ENCODE measurements at places on chromosomes 4 and X.

DNA sequence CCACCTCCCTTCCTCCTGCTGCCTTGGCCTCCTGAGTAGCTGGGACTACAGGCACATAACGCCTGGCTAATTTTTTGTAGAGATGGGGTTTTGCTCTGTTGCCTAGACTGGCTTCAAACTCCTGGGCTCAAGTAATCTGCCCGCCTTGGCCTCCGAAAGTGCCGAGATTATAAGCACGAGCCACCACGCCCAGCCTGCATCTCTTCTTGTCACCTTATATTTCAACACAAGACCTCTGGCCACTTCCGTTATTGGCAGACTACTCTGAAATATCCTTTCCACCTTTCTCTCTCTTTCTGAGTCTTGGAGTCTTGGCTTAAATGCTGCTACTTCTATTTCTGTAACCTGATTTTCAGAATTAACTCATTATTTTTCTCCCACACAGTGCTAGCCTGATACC lies 5.6 kb downstream of the KIAA0232 start:
- no peak for DNase-seq

GRCh38 chr4:114561590-114561989 lies 37.0 kb upstream of the UGT8 start:
- DNase-seq, result no peak

GRCh38 chrX:45309096-45309495 lies 108.4 kb upstream of the DIPK2B start:
- DNase-seq, result no peak

- DNase-seq, result no peak
Observed at GRCh38 chr4:88204882-88205281, 46.4 kb upstream of the ABCG2 start.

DNA sequence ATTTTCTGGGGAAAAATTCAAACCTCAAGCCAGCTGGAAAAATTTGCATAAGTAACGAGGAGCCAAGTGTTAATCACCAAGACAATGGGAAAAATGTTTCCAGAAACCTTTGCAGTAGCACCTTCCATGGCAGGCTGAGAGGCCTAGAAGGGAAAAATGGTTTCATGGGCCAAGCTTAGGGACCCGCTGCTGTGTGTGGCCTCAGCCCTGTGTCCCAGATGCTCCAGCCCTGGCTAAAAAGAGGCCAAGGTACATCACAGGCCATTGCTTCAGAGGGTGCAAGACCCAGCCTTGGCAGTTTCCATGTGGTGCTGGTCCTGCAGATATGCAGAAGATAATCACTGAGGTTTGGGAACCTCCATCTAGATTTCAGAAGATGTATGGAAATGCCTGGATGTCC lies 98.3 kb upstream of the NWD2 start:
- no peak for DNase-seq

GRCh38 chrX:99613041-99613440 lies 797.0 kb downstream of the PCDH19 start:
- DNase-seq, result no peak

DNA sequence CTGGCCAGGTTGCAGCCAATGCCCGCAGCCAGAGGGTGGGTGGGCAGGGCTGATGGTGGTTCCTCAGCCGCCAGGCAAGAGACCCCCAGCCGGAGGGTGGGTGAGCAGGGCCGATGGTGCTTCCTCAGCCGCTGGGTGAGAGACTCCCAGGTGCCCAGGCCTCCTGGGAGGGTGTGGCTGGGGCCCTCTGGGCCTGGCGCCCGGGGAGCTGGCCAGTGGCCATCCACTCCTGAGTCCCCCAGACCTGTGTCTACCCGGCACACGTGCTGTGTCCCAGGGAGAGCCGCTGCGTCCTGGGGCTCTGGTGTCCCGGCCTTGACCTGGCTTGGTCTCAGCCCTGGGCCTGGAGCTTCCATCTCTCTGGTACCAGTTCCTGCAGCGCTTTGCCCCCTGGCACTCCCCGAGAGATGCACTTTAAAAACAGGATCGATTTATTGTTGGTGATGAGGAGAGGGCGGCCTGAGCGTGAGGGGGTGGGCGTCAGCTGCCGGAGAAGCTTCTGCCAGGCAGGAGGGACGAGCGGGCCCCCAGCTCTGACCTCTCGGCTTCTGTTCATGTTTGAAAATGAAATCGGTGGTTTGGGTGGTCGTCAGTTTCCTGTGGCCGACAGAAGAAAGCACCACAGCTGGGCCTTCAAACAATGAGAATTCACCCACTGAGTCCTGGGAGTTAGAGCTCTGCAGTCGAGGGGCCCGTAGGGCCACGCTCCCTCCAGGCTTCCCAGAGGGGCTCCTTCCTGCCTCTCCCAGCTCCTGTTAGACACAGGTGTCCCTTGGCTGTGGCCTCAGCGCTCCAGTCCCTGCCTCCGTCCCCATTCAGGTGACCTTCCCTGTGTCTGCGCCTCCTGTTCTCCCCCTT lies 6.5 kb downstream of the DOK7 start:
- DNase-seq, result no peak

DNA sequence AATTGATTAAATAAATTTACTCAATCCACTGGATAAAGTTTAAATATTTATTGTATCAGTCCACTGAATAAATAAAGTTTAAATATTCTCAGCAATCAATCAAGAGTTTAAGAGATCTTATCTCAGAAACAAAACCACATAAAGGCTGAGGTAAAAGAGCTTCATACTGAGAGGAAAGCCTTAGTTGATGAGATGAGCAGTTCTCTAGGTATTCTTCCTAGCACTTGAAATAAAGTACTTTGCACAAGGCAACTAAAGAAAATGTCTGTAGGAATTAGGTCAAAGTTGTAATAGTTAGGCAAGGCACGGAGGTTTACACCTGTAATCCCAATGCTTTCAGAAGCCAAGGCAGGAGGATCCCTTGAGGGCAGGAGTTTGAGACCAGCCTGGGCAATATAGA lies 63.5 kb downstream of the UCHL1 start:
- no peak for DNase-seq

- DNase-seq, result no peak
Observed at GRCh38 chrX:25067271-25068172, 51.8 kb upstream of the ARX start.

GRCh38 chr4:89765966-89766365 lies 71.0 kb downstream of the SNCA start:
- DNase-seq, result no peak

- no peak for DNase-seq
Observed at GRCh38 chr4:155434366-155434765, 57.6 kb upstream of the MAP9 start.

- DNase-seq, result no peak
Observed at GRCh38 chr4:183853548-183853940, 51.6 kb upstream of the STOX2 start.

GRCh38 chrX:149858592-149858991 lies 22.4 kb upstream of the MAGEA8 start:
- DNase-seq, result no peak

GRCh38 chr4:109389369-109390114 lies 44.1 kb upstream of the SEC24B start:
- DNase-seq, result no peak

DNA sequence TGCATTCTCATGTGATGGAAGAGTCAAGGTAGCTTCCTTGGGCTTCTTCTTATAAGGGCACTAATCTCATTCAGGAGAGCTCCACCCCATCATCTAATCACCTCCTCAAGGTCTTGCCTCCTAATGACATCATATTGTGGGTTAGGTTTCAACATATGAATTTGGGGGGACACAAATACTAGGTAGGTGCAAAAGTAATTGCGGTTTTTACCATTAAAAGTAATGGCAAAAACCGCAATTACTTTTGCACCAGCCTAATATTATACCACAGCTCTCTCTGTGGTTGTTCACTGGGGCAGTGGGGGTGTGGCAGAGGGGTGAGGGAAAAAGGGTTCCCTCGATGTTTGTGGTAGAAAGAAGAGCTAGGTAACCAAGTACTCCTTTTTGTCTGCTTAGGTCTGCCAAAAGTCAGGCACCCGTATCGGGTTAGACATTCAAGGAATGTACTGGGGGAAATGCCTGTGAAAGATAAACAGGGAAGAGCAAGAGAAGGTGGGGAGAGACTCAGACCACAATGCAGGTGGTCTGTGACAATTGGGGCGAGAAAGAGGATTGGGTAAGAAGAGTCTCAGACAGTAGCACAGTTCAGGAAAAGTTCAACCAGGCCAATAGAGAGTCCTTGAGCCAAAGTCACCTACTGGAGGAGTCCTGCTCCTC lies 78.9 kb upstream of the MTM1 start:
- no peak for DNase-seq

- DNase-seq, result no peak
Observed at GRCh38 chrX:74514384-74514783, 93.1 kb downstream of the SLC16A2 start.

- DNase-seq, result peak; percentile 17
Observed at GRCh38 chrX:17597836-17598439, 139.4 kb upstream of the SCML1 start.

DNA sequence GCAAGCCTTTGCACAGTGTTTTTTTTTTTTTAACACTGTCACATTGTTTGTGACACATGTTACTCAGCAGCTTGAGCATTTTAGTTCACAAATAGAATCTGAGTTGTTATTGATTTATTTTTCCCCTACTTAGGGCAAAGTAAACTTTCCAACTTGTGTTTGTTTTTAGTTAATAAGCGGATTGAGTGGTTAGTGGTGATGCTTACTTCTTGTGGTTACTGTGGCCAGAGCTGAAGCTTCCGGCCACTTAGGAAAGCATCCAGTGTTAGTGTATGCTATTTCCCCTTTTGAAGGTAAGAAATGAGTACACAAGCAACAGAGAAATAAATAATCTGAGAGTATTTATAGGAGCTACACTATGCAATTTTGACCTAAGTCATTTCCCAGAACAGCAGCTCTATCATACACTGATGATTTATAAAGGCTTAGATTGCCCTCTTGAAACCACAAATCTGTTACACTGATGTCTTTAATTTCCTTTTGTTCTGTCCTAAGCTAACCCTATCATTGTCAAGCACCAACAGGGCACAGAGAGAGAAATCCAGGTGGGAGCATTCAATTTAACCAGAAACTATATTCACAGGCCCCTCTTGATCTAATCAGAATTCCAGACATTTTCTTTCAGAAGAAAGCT lies 2464.6 kb downstream of the PCDH7 start:
- DNase-seq, result no peak

DNA sequence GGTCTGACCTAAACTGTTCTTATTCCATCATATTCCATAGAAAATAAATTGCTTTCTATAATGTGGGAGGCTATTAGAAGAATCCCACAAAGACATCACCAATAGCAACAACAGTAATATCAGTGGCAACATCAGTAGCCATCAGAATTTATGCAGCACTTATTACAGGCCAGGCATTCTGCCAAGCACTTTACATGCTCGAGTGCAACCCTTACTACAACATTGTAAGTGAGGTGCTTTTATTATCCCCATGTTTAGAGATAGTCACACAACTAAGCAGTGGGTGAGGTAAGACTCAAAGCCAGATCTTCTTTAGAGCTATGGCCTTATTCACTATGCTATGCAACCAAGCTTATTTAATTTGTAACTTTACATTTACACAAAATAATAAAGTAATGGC lies 317.1 kb upstream of the BMP3 start:
- DNase-seq, result no peak

- no peak for DNase-seq
Observed at GRCh38 chr4:156901871-156902270, 69.7 kb downstream of the PDGFC start.

GRCh38 chrX:24243188-24243587 lies 70.7 kb downstream of the SUPT20HL2 start:
- no peak for DNase-seq

DNA sequence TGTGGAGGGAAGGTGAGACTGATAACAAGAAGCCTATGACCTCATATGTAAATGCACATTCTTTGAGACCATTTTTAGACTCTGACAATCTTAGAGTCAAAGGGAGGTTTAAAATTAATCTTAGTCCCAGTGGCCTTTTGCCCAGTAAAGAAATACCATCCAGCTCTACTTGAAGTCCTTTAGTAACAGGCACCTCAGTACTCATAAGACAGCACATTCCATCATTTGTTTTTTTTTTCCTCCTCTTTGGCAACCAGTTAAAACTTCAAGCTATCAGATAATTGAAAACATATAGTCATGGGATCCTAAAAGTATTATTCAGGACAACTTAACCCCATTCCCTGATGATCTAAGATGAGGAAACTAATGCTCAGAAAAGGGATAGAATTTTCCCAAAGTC lies 4.6 kb downstream of the EDA2R start:
- DNase-seq, result no peak

GRCh38 chr4:184861047-184861446 lies 35.3 kb upstream of the ACSL1 start:
- no peak for DNase-seq

DNA sequence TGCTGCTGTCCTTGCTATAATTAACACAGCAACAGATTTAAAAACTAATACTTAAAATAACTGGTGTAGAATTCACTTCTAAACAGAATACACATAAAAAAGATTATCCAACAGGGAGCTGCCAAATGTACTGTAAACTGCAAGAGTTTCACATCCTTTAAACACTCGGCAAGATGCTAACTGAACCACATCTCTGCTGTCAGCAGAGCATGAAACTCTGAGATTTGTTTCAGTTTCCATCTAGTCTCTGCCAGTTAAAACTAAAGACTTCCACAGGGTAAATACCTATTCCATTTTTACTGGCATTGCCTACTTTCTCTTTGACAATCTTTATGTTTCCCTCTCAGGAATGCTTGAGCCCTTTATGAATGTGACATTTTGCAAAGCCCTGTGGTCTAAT lies 127.7 kb downstream of the SLC7A11 start:
- no peak for DNase-seq

GRCh38 chr4:105622269-105622668 lies 69.8 kb downstream of the ARHGEF38 start:
- DNase-seq, result no peak

DNA sequence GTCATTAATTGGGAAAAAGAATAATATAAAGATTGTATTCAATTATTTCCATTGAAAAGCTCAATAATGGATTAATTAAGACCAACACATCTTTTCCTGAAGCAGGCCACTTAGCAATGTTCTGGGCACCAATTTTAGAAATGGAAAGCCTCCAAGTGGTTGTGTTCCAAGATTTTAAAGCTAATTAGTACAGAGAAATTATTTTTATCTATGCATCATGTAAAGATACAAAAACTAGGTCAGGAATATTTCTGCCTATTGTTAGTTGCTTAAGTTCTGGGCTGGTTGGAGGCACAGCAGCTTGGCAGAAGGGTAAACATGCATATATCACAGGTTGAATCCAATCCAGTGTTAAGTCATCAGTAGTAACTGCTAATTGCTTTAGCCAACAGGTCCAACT lies 101.9 kb downstream of the RASL11B start:
- DNase-seq, result no peak

DNA sequence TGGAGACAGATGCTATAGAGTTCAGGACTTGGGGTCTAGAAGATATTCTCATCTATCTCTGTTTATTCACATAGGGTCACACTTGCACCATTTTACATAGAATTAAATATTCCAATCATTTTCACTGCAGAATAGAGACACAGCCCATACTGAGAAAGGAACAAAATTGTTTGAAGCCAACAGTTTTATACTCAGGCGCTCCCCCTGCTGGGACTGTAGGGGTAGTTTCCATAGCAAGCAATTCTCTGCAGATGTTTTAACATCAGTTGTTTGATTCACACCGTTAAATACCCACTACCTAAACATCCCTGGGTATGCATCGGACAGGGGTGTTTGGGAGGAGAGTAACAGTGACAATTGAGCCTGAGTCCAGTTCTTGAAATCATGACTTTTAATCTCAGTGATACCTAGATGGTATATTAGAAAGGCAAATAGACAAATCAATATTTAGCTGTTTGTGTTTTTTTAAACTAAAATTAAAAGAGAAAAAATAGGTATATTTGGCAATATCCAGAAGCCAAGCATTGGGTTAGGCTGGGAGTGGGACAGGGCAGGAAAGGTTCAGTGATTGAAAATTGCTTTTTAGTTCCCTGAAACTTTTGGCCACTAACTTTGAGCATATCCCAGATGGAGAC lies 33.8 kb downstream of the LONRF3 start:
- DNase-seq, result no peak

- DNase-seq, result no peak
Observed at GRCh38 chr4:8392591-8393190, 47.8 kb downstream of the ACOX3 start.

Data from brain pericyte (primary cell).